Activated CD4-positive, alpha-beta T cell treated with anti-CD3 and anti-CD28 coated beads for 1 hour (primary cell): ENCODE measurements at places on chromosomes 1 and 21.

DNA sequence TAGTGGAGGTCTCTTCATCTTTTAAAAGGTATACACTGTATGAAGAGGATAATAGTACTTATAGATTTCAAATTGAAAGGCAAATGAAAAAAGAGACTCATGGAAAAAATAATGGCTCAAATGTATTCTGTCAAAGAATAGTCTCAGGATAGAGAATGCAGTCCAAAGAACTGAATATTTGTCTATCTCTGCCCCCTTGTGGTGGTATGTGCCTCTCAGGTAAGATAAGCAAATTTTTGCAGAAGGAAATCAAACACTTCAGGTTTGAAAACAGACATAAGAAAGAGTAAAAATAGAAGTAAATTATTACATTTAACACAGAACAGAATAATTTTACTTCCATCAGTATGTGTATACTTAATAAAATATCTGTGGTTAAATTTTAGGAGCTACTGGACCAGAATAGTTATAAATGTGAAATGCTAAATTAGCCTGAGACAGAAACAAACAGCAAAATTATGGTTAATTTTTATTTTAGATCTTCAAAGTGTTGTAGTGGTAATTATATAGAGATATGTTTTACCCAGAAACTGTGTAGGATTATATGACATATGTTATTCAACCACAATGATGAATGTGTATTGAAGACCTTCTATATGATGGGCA, 164.4 kb upstream of the PALMD start:
- no peak for DNase-seq

GRCh38 chr1:165134431-165134830, 222.1 kb downstream of the LMX1A start:
- DNase-seq: no peak

DNA sequence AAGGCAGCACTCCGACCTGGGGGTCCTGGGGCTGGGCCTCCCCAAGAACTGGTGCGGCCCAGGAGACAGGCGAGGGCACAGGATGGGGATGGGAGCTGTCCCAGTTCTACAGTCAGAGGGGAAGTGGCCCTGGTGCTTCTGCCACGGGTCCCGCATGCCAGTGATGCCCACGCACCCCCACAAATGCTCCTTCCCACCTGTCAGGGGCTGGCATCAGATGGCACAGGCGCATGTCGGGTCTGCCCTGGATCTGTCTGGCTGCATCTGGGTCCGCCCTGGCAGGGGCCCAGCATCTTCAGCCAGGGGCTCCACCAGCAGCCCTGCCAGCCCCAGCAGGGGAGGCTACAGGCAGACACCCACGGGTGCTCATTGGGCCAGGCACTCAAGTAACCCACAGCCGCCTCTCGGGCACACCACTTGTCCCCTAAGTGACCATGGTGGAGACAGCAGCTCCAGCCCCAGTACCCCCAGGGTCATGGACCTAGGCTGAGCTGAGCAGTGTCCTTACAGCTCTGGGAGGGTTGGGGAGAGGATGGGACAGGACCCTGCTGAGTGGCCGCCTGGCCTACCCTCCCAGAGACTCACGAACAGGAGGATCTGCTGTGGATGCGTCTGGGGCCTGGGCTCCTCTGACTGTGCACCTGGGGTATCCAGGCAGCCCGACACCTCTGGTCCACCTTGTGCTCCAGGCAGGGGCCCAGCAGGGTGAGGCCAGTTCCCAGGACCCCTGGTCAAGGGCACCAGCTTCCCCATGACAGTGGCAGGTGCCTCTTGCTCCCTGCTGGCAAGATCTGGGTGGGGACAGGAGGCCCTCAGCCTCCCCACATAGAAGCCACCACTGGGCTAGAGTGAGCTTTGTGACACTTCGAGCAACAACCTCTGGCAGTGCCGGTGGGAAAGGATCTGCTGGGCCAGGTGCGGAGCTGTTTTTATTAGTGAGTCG, 5.4 kb downstream of the SMIM1 start:
- DNase-seq: no peak

DNA sequence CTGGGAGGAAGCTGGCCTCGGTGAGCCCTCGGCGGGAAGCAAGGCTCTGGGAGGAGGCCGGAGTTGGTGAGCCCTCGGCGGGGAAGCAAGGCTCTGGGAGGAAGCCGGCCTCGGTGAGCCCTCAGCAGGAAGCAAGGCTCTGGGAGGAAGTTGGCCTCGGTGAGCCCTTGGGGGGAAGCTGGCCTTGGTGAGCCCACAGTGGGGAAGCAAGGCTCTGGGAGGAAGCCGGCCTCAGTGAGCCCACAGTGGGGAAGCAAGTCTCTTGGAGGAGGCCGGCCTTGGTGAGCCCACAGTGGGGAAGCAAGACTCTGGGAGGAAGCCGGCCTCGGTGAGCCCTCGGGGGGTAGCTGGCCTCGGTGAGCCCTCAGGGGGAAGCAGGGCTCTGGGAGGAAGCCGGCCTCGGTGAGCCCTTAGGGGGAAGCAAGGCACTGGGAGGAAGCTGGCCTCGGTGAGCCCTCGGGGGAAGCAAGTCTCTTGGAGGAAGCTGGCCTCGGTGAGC, 36.0 kb downstream of the KRTAP10-1 start:
- DNase-seq: no peak

- no peak for DNase-seq
Measured at GRCh38 chr1:205369701-205370123, 13.0 kb upstream of the KLHDC8A start.

DNA sequence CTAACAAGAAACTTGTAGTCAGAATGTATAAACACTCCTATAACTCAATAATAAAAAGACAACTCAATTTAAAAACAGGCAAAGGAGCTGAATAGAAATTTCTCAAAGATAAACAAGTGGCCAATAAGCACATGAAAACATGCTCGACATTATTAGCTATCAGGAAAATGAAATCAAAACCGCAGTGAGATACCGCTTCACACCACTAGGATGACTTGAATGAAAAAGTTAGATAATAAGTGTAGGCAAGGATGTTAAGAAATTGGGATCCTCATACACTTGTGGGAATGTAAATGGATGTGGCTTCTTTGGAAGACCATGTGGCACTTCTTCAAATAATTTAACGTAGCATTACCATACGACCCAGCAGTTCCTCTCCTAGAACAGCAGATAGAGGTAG, 8.9 kb downstream of the RALGPS2 start:
- no peak for DNase-seq

DNA sequence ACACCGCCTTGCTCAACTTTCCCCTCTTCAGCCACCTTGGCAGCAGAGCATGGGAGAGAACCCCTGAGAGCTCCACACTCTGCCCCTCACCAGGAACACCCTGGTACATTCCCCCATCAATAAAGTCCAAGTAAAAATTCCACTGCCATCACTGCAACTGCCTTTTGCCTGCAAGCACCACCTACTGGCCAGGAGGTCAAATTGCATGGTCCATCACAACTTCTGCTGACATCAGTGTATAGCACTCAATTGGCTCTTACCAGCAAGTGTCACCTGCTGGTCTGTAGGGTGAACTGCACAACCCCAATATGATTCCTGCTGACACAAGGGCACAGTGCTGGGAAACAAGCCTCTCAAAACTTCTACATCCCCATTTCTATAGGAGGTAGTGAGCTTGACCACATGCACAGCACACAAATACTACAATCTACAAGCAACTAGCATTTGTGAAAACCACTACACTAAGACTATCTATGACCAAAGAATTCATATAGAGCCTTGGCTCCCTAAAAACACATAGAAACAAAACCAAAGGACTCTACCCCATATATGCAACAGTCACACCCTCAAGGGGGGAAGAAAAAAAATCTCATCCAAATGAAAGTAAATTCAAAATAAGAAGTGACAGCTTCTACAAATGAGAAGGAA, 69.2 kb downstream of the FASLG start:
- no peak for DNase-seq

DNA sequence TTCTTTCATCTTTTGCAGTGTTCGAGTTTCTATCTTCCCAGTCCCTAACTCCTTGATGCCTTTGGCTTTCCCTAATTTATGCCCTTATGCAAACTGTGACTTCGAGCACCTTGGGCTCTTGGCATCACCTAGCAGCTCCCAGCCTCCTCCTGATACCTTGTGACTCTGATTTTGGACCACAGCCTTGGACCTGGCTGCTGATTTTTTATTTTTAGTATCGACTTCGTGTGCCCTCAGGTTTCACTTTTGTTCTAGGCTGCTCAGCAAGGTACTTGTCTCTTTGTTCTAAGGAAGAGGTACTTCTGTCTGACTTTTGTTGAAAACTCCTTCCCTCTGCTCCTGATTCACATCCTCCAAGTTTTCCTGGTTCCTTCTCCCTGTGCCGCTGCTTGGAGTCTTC, 69.6 kb upstream of the KCNK1 start:
- no peak for DNase-seq

DNA sequence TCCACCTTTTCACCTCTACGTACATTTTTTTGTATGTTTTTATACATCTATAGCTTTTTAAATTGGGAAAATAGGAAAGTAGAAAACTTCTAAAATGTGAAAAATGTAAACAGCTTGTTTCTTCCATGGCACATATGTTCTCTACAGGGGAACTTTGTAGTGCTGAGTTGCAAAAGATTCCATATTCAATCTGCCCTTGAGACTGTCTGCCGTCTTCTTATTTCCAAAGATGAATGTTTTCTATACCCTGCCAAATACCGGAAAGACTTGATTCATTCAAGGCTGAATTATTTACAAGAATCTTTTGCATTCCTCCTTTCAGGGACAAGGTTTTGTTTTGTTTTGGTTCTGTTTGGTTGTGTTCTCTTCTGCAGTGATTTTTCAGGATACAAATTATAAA, 1334.5 kb upstream of the ADGRL4 start:
- DNase-seq: no peak

- no peak for DNase-seq
Measured at GRCh38 chr1:184188037-184188436, 136.5 kb downstream of the TSEN15 start.

- no peak for DNase-seq
Measured at GRCh38 chr1:231032963-231033362, 7.1 kb downstream of the FAM89A start.

- DNase-seq: no peak
Measured at GRCh38 chr1:115211071-115211745, 121.9 kb upstream of the TSPAN2 start.

- no peak for DNase-seq
Measured at GRCh38 chr1:184068354-184068753, 16.8 kb downstream of the TSEN15 start.

- peak; percentile 54 for DNase-seq
Measured at GRCh38 chr1:211323156-211324063, 3.2 kb upstream of the TRAF5 start.

DNA sequence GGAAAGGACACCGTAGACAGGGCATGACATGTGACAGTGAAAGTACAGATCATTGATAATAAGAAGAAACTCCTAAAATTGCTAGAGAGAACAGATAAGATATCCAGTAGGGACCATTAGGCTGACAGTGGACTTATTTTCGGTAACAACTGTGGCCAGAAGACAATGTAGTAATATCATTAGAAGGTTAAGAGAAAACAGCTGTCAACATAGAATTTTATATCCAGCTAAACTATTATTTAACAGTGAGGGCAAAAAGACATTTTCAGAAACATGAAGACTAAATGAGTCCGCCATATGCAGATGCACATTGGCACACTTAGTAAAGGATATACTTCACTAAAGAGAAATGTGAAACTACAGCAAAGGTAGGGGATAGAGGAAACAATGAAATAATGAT, 95.4 kb upstream of the GUCA2B start:
- DNase-seq: no peak

- DNase-seq: no peak
Measured at GRCh38 chr1:121518726-121519041, 333.9 kb downstream of the SRGAP2C start.

- DNase-seq: peak; percentile 60
Measured at GRCh38 chr1:15323351-15323988, 76.4 kb downstream of the FHAD1 start.

GRCh38 chr1:179575497-179576314, at the start of gene NPHS2:
Gene NPHS2, minus strand, starts transcription at chr1:179575948. Its CDS starts 84 bp downstream, at chr1:179575864.
- no peak for DNase-seq

- DNase-seq: no peak
Measured at GRCh38 chr1:43648876-43649477, 972 bp upstream of the KDM4A start.

- DNase-seq: no peak
Measured at GRCh38 chr21:39647476-39647875, 34.7 kb downstream of the B3GALT5 start.

DNA sequence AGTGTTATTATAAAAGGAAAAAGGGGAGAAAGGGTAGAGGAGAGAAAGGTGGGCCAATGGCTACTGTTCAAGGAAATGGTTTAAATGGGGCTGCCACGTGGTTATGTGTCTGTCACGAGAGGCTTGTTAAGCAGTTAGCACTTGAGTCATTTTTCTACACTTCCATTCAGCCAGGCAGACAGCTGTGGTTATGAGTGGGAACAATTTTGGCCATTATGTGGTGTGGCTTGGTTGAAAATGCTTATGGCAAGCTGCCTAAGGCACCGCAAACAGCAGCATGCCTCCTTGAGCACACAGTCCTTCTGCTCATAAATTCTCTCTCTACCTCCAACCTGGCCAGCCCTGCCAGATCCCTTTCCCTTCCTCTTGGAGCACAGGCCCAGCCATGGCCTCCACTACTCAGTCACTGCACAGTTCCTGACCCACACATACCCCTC, 3.2 kb upstream of the SRM start:
- no peak for DNase-seq

DNA sequence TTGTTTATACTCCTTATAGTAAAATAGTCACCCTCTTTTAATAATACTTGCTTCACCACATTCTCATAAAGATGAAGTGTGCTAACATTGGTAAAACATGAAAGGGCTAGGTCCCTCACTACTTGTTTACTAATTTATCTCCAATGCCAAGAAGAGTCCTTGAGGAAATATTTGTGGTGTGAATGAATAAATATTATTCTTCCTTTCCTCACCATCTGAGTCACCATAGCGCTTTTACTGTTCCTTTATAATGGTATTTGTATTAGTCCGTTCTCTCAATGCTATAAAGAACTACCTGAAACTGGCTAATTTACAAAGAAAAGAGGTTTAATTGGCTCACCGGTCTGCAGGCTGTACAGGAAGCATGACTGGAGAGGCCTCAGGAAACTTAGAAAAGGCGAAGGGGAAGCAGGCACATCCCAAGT, 222.8 kb upstream of the ZRANB2 start:
- DNase-seq: no peak

DNA sequence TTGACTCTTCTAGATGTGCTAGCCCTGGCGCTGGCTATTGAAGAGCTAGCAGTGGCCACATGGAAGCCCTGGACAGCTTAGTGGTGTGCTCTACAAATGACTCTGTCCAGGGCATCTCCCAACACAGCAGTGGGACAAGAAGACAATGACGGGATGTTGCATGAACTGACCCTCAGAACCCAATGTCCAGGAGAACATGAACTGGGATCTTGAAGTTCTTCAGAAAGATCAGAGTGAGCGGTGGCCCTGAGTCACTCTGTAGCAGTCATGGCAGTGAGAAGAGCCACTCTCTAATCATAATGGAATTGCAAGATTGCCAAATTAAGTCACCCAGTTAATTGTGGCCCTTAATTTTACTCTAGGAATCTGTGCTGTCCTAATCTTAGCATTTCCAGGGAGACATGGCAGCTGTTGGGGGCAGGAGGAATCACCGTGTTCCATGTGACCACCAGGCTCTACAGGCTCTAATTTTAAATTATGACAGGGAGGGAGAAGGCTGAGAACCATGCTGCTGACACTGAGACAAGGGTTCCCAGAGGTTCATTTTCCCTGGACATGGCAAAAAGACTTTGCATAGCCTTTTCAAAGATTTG, 10.2 kb upstream of the OBSCN start:
- DNase-seq: no peak
